ENCODE measurements at places on chromosomes 3 and 15.

DNA sequence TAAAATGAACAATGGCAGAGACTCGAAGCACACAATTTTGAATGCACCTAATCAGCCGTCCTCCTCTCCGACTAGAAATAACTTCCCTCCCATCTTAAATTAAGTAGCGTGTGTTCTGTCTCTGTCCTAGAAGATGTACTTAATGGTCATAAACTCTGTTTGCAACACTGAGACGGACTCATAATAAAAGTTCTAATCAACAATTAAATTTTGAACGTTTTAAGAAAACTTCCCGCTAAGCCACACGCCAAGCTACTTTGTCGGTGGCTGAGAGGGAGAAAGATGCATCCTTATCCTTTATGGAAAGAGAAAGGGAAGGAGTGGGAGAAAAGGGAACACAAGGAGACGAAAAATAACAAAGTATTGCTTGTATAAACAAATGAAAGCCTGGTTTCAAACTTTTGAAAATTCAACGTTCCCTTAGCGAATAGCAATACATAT, 989 bp downstream of the GNB4 start:
- no peak for DNase-seq

- DNase-seq = peak; percentile 77
These were observed 224.0 kb downstream of the SLCO3A1 start for GRCh38 chr15:92077353-92078085.

DNA sequence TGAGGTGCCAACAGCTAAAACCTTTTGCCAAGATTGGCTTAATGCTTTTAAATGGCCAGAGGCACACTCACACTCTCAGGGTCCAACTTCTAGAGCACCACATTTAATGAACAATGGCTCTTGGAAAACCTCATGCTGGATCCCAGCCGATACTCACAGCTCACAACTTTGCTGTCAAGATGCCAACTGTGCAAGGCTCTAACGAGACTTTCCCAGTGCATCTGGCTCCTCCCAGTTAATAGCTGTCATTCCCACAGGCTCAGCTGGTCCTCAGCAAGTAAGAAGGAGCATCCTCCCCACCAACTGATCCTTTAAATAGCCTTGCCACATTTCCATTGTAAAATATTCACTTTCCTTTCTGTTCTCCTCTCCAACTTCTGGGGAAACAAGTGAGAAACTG, 20.3 kb upstream of the FRMD4B start:
- DNase-seq = no peak

DNA sequence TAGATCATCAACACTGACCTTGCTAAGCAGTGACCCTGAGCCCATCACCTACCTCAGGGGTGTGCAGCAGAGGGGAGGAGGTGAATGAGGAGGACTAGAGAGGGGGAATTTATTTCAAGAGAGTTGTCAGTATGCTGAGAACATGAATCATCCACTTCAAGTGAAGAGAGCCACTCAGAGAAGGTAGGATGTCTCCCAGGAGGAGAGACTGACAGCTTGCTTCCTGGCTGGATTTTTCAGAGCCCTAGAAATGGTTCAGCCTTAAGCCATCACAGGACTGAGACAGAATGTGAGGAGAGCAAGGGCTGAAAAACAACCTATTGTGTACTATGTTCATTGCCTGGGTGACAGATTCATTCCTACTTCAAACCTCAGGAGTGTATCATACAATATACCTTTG, 34.8 kb downstream of the CCNL1 start:
- DNase-seq = peak; percentile 76

DNA sequence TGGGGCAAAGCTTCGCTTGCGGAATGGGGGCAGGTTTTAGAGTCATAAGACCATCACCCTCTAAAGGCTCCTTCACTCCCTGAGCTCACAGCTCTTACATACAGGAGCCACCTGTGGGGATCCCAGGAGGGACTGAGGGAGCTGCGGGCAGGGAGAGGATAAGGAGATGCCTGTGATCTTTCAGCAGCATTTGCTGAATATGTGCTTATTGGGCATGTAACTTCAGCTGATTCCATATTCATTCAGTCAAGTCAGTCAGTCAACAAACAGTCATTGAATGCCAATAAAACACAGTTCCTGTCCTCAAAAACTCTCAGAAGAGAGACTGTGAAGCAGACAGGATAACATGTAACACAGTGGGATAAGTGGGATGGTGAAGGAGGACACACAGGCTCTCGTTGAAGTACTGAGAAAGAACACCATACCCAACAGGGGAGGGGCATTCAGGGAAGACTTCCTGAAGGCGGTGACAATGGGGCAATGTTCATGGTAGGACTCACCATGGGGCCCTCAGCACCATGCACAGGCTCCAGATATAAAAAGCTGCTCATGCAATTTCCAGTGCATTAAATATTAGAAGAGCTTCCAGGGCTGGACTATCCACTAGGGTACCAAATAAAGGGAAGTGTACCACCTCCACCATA, 240.9 kb downstream of the UACA start:
- DNase-seq = no peak

GRCh38 chr3:37934631-37935289, 55.8 kb upstream of the VILL start:
- DNase-seq = peak; percentile 40

DNA sequence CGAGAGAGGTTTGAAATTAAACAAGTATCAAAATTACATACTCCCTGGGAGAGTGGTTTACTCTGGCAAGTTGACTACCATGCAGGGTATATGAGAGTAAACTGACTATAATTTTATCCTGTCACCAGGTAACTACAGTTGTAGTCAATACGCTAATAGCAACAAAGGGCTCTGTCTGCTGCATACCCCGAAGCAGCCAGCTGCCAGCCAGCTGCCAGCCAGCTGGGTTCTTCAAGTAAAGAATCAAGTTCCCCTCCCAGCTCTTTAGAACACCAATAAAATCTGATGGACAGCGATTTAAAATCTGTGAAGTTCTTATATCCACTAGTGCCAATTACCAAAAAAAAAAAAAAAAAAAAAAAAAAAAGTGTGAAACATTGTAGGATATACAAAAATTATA, 417.7 kb upstream of the CFAP20DC start:
- no peak for DNase-seq

DNA sequence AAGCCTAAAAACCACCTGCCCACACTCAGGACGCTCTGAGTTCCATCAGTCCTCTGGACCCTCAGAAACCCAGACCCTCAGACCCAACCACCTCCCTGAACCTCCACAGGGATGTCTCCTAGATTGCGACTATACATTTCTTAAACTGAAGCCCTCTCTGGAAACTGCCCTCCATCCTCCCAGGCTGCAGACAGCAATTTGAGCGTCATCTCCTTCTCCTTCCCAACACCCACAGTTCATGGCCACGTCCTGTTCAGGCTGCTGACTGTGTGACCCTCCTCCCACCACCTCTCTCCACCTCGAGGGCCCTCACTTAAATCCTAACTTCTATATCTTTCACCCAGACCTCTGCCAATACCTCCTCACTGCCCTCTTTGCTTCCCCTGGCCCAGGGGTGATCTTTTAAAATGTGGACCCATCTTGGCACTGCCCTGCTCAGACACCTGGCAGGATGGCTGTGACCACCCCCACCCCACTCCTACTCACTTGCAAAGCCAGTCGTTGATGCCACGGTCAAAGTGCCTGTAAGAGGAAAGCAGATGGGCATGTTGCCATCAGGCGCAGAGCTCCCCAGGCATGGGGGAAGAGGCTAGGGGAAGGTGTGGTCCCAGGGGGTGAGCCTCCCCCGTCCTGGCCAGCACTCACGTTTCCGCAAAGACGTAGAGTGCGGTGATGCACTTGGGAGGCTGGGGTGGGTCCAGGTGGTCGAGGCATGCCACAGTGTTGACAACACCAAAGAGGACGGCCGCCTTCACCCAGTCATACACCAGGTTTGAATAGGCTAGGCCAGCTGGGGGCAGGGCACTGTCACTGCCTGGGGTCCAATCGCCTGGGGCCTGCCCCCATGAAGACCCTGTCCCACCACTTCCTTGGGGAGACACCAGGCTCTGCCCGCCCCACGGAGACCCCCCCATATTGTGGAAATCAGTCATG, 6.0 kb downstream of the HHATL start:
- no peak for DNase-seq

DNA sequence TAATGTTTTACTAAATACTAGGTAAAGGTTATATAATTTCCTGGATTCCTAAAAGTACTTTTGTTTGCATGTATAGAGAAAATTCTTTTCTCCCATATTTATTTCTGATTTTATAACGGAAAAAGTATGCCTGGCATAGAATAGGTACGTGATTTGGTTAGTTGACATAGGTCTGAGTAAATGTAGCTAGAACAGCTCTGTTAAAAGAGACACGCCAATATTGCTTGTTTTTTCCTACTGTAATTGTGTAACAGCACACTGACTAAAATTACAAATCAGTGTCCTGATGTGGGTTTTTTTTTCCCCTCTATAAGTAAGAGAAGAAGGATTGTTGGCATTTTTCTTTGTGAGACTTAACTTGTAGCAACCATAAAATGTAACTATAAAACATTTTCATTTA, 26.7 kb downstream of the KLHL24 start:
- DNase-seq = no peak

DNA sequence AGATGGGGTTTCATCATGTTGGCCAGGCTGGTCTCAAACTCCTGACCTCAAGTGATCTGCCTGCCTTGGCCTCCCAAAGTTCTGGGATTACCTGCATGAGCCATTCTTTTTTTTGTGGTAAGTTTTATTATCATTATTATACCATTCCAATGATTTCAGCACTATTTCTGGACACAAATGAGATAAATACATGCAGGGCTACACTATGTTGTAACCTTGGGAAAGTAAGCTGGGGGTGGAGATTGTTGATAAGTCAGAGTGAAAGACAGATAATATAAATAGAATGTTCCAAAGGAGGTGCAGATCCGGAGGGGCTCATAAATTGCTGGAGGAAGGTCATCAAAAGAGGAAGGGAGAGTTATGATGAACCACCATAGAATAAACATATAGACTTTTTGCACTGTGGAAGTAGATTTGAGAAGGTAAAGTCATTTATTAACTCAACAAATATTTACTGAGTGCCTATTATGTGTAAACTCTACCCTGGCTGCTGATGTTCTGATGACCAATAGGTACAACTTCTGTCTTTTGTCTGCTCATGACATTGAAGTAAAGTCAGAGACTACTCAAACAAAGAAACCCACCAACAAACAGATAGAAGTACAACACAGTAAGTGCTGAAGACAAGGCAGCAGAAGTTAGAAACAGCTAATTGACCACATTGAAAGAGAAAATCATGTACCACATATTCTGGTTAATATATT, 478.9 kb upstream of the GOLIM4 start:
- no peak for DNase-seq

GRCh38 chr3:9158865-9159630, 90.4 kb downstream of the SRGAP3 start:
- no peak for DNase-seq

GRCh38 chr3:46097691-46098241, 70.5 kb upstream of the XCR1 start:
- DNase-seq = no peak

DNA sequence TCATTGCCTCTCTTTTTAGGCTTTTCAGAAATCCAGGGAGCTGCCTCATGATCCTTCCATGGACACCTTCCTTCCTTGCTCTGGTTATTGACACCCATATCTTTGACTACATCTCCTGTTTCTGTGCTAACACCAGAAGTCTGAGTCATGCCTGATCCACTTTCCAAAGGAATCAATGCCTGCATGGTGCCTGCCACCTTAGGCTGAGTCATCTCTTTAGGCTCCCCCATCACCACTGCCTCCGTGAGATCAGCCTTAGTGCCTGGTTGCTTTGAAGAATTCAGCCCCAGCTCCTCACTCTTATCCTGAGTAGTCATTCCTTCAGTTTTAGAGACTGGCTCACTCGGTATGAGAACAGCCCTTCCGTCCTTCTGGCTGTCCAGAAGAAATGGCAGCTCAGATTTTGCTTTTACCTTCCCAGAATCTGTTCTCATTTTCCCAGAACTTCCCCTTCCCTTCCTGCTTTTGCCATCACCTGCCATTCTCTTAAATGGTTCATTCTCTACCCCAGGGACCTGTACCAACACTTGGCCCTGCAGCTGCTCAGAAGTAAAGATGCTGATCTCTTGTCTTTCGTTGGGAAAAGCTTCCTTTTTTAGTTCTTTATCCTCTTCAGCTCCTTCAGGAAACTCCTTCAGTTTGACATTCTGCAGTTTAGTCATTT, 105.3 kb downstream of the MAP4 start:
- peak; percentile 92 for DNase-seq

GRCh38 chr3:179948740-179949139, 88.0 kb downstream of the PEX5L start:
- no peak for DNase-seq

GRCh38 chr3:52886049-52886730, 11.2 kb downstream of the STIMATE start:
- DNase-seq = no peak

DNA sequence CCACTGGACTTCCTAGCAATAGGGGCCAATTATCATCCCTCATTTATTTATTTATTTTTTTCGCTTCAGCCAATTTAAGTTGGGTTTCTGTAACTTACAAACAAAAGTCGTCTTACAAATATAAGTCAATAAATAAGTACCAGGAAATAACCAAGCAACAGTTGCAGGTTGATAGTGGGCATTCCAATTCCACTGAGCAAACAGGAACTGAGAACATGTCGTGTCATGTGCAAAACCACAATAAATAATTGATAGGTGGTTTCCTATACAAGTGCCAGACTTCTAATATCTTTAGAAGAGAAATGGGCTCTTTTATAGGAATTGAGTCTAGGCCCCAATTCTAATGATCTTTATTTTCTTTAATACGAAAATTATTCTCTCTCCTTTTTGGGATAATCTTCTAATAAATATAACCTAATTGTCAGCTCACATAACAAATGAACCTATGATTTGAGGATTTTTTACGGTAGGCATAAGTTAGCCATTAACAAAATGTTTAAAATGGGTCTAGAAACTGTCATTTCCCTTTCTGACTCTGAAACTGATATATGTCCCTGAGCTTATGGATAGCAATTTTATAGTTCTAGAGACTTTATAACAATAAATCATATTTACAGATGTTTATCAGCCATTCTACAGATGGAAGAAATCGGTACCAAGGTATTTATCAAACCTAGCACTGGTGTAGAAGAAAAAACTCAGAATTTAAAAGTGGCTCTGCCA, 571.8 kb downstream of the FOXP1 start:
- peak; percentile 84 for DNase-seq

GRCh38 chr3:187958432-187959003, 195.4 kb upstream of the LPP start:
- DNase-seq = no peak
